ENCODE measurements at places on chromosomes 6 and 20. TPM values are rescaled to one million over a fixed set of nuclear protein-coding genes. Genes with fewer than 3 reads are reported as not detected.

Gene OR2H2
- not detected for total RNA-seq

Gene CPXM1
- total RNA-seq: 3.5 TPM

Gene MYLK2
- 0.34 TPM for total RNA-seq

Gene SLC17A2
- total RNA-seq: 0.50 TPM

Gene ADGRB3
- total RNA-seq: not detected

All from activated naive CD4-positive, alpha-beta T cell treated with anti-CD3 and anti-CD28 coated beads, Interleukin-2, amount 50 U/mL, for 72 hours (primary cell).